Glomerular endothelial cell (primary cell): ENCODE measurements at places on chromosomes 2 and 18. TPM values are rescaled to one million over a fixed set of nuclear protein-coding genes. Genes with fewer than 3 reads are reported as not detected.

Gene PID1
- 0.68 and 0.99 TPM in 2 replicates for total RNA-seq

GRCh38 chr2:37877457-37878315 is 47.4 kb upstream of the RMDN2 start:
- peak; percentile 48 for DNase-seq

Gene RAB31
- 19.4 and 32.8 TPM in 2 replicates for total RNA-seq

Gene PRKAG3
- total RNA-seq = not detected in 2 replicates

Gene UGT1A9
- total RNA-seq = not detected in 2 replicates

DNA sequence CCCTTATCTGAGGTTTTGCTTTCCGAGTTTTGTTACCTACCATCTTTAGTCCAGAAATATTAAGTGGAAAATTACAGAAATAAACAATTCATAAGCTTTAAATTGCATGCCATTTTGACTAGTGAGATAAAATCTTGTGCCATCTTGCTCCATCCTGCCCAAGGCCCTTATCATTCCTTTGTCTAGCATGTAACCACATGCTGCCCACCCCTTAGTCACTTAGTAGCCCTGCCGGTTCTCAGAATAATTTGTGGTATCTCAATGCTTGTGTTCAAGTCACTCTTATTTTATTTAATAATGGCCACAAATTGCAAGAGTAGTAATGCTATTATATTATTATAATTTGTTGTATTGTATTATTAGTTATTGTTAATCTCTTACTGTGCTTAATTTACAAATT is 36.8 kb upstream of the VPS54 start:
- DNase-seq = no peak

- peak; percentile 50 for DNase-seq
These were observed 242.0 kb downstream of the CALCRL start for GRCh38 chr2:187206071-187206470.

Gene FSHR
- not detected in 2 replicates for total RNA-seq

- no peak for DNase-seq
These were observed 154.0 kb downstream of the GPD2 start for GRCh38 chr2:156590085-156590739.

GRCh38 chr2:2271469-2271941 is 59.6 kb downstream of the MYT1L start:
- no peak for DNase-seq

DNA sequence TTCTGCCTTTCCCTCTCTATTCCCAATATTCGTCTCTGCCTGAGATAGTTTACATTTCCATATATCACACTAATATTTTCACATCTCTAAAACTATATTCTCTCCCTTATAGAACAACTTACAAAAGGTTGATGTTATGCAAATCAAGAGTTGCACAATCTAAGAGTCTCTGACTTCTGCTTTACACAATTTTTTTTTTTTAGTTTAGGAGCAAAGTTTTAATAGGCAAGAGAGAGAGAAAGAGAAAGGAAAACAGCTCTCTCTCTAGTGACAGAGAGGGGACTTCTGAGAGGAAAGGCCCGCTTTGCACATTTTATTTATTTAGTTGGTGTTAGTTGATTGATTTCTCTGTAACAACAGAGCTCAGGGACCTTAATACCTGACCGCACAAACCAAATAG is 380.2 kb downstream of the TXNL1 start:
- no peak for DNase-seq

DNA sequence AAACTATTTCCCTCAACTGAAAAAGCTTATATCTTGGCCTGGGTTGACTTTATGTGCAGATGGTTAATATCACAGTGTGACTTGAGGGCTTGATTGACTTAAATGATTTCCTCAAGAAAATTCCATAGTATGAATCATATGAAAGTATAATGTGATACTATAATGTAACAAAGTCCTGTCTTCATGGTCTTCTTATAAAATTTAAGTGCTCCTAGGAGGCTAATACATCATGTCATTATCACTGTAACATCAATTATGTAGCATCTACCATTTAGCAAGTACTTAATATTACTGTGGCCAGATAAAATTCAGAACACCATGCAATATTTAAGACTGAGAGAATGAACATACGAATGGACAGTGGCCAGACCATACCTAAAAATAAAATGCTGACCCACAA is 276.1 kb downstream of the RIT2 start:
- no peak for DNase-seq

Gene GKN2
- total RNA-seq = not detected in 2 replicates

DNA sequence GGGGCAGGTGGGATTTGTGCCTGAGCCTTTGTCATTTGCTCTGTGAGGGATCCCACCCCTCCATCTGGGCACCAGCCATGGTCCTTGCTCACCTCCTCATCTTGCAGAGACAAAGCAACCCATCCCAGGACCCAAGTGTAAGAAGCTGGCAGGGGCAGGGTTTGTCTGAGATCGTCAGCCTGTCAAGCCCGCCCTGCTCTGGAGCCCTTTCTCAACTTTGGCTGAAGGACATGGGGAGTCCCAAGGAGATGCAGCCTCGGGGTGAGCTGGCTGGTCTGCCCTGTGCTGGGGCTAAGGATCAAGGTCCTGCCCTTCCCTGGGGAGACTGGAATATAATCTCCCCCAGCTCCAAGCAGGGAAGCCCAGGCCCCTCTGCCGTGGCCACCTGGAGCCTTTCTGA is 86.0 kb downstream of the CAPN13 start:
- no peak for DNase-seq

GRCh38 chr18:36610661-36611060 is 218.1 kb downstream of the TPGS2 start:
- no peak for DNase-seq

DNA sequence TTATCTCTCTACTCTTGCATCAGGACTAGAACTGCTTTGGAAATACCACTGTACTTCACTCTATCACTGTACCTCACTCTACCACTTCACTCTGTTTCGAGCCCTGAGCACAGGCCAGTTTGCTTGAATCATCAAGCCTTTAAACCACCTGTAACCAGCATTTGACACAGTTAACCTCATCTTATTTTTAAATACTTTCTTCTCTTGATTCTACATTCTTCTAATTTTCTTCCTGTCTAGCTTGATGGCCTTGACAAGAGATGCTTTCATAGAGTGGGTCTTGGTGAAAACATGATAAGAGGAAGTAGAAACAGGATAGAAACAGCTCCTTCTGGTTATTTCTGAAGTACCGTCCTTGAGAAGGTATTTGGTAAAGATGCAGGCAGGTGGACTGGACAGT is 78.1 kb downstream of the SPIRE1 start:
- no peak for DNase-seq

Gene UGT1A3
- not detected in 2 replicates for total RNA-seq

DNA sequence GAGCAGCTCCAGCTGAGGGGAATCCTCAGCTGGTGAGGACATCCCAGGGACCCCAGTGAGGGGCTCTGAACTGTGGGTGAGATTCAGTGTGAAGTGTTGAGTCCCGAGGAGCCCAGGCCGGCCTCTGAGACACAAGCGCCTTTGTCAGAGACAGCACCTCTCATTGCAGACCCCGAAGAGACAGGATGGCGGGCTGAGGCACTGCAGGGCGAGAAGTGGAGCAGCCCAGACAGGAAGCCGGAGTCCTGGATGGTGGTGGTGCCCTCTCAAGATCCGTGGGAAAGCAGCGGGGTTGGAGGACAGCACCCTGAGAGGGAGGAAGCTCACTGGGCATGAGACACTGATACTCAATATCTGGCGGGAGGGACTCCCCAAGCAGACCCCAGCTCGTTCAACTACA is 49.1 kb upstream of the ID2 start:
- no peak for DNase-seq

GRCh38 chr2:132670496-132671150 is 618 bp upstream of the LYPD1 start:
- no peak for DNase-seq

GRCh38 chr2:2993172-2993692 is 384.4 kb downstream of the EIPR1 start:
- DNase-seq = no peak

- DNase-seq = no peak
These were observed 182.8 kb downstream of the SH3RF3 start for GRCh38 chr2:109311771-109312170.

- no peak for DNase-seq
These were observed at the start of gene ARHGAP28 for GRCh38 chr18:6729247-6730091. Gene ARHGAP28, plus strand, starts transcription at chr18:6729716. Its CDS starts 106 bp downstream, at chr18:6729822.

Gene VWC2L
- not detected in 2 replicates for total RNA-seq

Gene REG1B
- total RNA-seq = not detected in 2 replicates

Gene TRIM43B
- total RNA-seq = 0.39 TPM in 1 of 2 replicates, not detected in the other

DNA sequence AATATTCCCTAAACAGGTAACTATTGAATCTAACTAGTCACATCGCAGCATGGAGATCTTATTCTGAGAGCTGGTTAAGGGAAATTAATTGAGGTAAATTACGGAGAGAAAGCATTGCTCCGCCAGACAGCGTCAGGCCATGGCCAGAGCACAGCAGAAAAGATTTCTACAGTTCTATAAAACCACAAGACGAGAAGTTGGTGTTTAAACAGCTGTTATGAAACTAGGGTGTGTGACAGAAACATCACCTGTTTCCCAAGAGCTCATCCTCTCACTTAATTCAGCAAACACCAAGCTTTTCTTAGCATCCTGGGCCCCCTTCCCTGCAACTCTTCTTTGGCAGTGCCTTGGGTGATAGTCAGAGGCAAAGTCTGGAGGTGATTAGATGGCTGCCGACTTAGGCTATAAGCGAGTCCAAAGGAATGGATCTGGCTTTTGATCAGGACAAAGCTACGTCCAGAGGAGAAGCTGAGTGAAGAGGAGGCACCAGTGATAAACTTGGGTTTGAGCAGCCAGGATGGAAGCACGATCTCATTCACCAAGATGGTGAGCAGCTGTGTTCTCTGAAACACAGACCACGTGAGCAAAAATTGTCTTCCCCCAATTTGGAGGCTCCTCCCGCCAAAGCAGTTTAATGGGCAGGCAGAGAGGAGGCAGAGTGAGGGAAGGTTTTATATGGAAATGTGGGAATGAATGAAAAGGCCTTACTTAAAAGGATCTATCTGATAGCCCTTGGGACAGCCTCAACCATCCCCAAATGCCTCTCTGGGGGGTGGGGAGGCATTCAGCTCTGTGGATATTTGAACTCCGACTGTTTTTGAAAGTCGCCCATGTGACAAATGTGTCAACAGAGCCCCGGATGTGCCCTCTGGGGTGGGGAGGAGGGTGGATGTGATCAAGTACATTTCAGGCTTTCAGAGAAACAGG is 57.8 kb downstream of the PKDCC start:
- no peak for DNase-seq

DNA sequence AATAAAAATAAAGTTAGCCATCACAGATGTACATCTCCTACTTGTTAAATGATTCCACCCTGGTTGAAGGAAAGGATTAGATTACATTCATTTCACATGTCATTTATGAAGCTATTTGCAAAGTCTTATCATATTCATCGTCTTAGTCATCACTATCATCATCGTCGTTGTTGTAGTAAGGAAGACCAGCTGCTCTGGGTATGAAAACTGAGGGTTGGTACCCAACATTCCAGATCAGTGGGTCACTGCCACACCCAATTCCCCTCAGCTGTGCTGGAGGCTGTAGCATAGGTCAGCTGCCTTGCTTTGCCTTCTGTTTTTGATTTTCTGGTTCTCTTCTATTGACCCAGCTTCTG is 20.9 kb upstream of the CCBE1 start:
- DNase-seq = no peak

DNA sequence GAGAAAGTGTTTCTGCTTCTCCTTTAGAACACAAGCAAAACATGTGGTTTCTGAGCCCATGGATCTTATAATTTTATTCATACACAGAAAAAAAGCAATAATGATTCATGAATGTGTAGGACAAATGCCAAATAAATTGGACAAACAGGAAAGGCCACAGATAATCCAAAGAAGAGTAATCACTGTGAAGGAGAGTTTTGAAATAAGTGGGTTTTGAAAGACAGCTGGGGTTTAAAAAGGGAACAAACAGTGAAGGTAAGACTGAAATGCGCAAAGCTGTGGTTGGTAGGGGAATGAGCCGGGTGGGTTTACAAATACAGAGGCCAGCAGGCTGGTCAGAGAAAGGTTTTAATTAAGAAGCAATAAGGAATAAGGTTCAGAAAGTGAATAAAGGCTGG is 50.0 kb upstream of the MBOAT2 start:
- no peak for DNase-seq

Gene ST6GAL2
- 17.4 and 39.5 TPM in 2 replicates for total RNA-seq

DNA sequence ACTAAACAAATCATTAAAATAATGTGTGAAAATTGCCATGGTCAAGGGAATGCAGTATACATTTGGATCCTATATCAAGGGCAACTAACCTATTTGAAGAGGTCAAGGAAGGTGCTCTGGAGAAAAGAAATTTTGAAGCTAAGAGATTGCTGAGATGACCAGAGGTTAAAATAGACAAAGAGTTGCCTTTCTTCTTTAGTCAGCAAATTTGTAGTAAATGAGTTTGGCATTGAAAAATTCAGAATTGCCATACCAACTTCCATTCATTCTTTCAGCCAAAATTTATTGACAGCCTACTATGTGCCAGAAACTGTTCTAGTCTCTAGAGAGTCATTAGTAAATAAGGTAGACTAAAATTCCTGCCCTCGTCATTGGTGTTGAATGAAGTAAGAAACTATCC is 396.2 kb downstream of the BCL11A start:
- DNase-seq = no peak

Gene EVA1A
- 114 and 140 TPM in 2 replicates for total RNA-seq

Gene TLX2
- total RNA-seq = not detected in 2 replicates

Gene RTKN
- total RNA-seq = 11.2 and 14.5 TPM in 2 replicates

GRCh38 chr2:225670111-225670974 is 270.8 kb downstream of the NYAP2 start:
- DNase-seq = no peak
